ENCODE measurements at places on chromosomes 3 and 15.

GRCh38 chr3:78871048-78871447 is 896.8 kb downstream of the ROBO1 start:
- no peak for DNase-seq

DNA sequence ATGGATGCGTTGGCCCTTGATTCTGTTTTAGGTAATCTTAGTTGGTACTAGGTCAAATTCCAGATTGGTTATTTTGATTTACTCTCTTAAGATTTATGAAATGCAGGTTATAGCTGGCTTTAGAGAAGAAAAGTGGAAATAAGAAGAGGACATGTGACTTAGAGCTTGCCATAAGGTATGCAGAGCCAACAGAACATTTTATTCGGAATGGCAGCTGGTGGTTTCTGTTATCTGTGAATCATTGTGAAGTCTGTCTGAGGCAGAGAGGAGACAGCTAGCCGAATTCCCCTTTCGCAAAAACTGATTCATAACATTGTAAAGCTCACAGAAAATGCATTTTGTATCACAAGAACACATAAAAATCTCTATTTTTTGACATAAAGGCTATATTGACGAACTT is 82.1 kb downstream of the FILIP1L start:
- no peak for DNase-seq

- no peak for DNase-seq
These were observed 120.6 kb downstream of the CD47 start for GRCh38 chr3:107969994-107970819.

DNA sequence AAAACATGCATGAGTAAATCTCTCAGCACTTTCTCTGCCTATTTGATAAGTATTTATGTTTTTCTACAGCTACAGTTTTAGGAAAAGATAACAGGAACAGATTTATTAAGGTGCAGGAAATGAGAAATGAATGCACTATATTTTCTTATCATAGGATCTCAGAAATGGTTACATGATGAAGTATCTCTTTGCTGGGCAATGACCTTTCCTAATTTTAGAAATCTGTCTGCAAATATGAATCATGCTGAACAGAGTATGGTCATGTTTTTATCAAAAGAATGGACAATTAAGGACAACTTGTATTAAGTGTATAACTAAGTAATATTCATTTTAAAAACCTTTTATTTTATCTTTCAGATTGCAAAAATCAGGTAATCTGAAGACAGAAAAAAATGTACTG is 53.8 kb upstream of the SPPL2A start:
- no peak for DNase-seq

DNA sequence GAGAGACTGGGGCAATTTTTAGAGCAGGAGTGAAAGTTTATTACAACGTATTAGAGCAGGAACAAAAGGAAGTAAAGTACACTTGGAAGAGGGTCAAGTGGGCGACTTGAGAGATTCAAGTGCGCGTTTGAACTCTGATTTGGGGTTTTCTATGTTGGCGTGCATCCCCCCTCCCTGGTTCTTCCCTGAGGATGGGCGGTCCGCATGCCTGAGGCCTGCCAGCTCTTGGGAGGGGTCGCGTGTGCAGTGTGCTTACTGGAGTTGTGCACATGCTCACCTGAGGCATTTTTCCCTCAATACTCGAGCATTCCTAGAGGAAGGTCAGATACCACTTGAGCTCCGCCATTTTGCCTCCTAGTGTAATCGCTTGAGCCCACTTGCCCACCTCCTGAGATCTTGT is 10.4 kb upstream of the CHAC1 start:
- no peak for DNase-seq
